Gastroesophageal sphincter (tissue), 4 donors: ENCODE measurements at places on chromosomes 1 and 21.

GRCh38 chr1:15022048-15022447 is 131.5 kb upstream of the TMEM51 start:
- no peak for ATAC-seq

DNA sequence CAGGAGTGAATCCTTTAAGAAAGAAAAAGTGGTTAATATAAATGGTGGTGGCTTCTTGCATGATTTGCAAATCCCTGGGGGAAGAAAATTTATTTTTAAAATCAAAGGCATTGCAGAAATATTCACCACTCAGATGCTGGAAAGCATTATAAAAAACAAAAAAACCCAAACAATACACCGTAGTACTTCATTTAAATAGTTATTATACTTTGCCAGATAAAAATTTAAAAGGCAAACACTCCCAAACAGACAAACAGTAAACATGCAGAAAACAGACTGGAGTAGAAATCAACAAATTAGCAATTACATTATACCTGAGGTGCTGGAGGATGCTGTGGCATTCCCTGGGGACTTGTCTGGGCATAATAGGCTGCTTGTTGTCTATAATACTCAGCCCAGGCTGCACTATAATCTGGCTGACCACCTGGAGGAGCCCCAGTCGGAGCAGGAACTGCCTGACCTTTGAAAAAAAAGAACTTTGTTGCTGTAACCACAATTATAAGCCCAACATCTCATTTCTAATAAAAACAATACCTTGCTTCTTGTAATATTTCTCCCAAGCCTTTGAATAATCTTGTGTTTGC is 29.9 kb downstream of the FUBP1 start:
- ATAC-seq, result no peak

GRCh38 chr1:54475946-54476516 is 69.8 kb upstream of the SSBP3 start:
- peak; percentile 18 for ATAC-seq

DNA sequence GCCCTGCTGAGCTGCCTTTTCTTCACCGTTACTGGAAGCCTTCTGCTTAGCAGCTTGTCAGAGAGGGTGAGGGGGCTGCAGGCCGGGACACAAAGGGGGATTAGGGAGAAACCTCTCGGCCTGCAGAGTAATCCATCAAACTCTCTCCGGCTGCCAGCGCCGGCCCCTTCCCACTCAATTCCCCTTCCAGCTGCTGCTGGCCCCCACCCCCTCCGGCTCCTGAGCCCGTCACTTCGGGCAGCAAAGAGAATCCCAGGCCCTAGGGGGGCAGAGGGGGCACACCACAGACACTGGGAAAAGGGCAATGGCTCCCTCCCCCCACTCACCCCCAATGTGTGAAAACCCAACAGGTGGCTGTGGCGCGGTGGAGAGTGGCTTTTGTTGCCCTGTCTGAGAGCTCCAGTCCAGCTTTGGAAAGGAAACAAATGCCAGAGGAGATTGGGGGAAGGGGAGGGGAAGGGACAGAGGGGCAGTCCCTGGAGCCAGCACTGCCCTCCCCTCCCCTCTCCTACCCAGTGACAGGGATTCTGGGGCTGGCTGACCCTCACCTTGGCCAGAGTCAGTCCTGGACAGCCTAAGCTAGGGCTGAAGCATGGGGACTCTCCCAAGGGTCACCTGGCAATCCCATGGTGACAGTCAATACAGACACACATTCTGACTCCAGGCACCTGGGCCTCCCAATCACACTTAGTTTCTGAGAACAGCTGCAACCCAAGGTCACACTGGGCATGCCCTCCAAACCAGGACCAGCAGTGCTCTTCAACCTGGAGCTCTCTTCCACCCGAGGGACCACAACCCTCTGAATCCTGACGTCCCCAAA is 9.5 kb downstream of the SLC45A3 start:
- ATAC-seq, result no peak

GRCh38 chr1:115456441-115456961 is 118.5 kb upstream of the NGF start:
- ATAC-seq, result no peak

DNA sequence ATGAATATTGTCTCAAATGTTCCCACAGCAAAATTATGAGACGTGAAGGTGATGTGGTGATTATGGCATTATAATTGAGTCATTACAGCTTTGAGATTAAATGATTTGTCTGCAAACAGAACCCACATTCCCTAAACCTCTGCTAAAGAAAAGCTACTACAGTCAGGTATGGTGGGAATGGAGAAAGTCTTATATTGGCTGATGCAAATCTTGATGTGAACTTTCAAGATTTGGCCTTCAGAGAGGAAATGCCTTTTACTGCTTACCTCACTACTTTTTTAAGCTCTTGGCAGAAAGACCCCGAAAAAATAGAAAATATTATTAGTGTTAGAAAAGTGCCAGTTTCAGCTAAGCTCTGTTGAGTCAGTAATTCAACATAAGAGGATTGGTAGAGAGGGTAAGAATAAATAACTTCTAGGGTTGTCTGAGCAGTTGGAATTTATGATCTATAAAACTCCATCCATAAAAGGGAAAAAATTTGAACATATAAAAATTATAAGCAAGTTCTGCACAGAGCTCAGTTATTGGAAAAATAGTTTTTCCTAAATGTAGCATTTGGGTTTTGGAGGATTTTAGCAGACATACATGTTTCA is 47.8 kb upstream of the RGS5 start:
- ATAC-seq, result no peak

DNA sequence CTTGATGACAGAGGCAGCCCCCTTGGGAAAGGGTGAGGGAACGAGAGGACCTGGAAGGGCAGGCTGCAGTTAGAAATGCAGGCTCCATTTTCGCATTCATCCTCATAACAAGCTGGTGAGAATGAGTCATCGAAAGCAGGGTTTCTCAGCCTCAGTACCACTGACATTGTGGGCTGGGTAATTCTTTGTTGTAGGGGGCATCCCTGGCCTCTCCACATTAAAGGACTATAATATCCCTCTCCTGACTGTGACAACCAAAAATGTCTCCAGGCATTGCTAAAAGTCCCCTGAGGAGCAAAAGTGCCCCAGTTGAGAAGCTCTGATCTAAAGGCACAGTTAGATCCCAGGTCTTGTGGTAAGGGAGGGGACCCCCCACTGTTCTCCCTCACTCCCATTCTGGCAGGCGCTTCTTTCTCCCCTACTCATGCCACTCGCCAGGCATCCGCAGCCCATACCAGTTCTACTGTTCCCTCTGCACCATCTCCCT is 20.4 kb downstream of the KCNN3 start:
- ATAC-seq, result no peak

GRCh38 chr1:62436039-62436465 is 797 bp upstream of the USP1 start:
- ATAC-seq, result peak; percentile 90

GRCh38 chr1:206579747-206580437 is 32.4 kb downstream of the EIF2D start:
- peak; percentile 51 for ATAC-seq

DNA sequence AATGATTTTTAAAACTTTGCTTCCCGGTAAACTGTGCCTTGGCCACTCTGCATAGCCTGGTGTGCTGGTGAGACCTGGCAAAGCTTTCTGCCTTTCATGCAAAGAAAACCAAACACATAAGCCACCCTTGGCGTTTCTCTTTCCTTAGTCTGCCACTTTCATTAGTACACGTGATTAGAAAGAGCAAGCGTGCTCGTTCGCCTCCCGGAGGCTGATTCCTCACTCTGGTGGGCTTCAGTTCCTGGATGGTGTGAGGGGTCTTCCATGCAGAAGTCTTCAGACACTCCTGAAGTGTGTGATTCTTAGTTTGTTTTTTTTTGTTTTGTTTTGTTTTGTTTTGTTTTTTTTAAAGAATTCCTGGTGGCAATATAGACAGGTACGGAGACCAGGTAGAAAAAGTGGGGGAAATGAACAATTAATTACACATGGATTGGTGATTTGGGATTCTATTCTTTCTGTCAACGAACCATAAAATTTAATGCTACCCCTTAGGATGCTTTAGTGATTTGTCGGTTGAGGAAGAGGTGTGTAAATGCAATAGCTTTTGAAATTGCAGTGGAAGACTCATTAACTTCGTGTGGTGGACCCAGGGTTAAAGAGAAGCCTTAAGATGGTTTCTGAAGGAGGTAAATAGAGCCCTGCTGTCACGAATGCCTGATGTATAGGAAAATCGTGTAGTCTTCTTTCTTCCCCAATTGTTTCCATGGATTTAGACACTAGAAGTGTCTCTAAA is 2.1 kb downstream of the GALNT2 start:
- ATAC-seq, result no peak

DNA sequence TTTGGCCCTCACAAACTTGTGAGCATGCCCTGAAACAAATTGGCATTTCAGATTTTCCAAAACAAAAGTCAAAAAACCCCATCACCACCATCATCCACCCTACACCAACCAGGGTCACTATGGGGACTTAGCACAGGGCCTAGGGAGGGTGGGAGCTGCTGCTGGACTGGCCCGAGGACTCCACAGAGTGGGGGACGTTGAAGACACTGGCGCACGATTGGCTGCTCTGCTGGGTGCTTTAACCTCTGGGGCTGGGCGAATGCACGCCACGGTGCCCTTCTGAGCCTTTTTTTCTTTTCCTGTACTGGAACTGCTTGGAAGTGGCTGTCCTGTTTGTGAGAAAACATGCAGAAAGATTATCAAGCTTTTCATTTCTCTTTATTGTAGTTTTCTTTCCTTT is 92.8 kb downstream of the CD247 start:
- no peak for ATAC-seq

- ATAC-seq, result no peak
These were observed 489.3 kb upstream of the RUNX1 start for GRCh38 chr21:35538386-35538785.

DNA sequence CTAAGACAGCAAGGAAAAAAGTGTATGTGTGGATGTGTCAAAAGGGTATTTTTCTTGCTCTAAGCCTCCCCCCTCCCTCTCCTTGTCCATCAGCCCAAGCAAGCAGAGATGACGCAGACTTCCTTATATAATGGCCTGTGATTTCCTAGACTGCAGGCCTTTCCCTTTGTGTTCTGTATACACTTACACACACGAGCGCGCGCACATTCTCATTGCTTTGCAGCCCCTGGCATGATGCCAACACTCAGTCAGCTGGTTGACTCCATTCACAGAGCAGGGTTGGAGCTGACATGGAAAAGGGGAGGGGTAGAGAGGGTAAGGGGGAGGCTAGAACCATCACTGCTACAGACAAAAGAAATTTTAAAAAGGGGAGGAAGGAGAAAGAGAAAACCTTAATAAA is 41.8 kb downstream of the GATAD2B start:
- peak; percentile 84 for ATAC-seq

DNA sequence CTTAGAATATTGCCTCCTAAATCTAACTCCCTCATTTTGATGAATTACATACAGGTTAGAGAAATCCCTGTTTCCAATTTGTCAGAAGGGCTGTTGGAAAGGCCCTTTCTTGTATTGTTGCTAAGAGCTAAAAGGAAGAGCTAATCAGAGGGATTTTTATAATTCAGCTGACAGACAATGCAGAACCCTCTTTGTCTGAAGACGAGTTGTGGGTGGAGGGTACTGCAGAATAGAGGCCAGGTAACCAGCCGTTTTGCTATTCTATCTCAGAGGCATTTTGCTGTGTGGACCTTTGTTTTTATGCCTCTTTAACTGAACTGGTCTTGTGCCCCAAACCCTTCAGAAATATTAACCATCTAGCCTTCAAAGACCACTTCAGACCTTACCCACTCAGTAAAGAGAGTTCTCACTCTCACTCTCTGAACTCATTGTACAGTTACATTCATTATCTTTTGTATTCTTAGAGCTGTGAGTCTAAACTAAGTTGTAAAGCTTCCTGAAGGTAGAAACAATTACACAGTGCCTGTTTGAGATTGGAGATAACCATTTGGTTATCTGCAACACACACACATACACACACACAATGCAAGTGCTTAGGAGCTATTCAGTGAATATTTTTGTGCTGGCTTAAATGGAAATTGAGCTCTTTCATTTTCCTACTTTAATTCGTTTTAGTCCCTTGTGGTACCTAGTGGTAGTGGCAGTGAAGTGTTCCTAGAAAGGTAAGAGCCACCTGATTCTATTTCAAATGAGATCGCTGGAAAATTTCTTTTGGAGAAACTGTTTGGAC is 19.7 kb downstream of the KPNA6 start:
- ATAC-seq, result no peak

- no peak for ATAC-seq
These were observed 546 bp downstream of the SKI start for GRCh38 chr1:2228694-2229036.

- ATAC-seq, result no peak
These were observed 25.9 kb downstream of the ATG4C start for GRCh38 chr1:62809788-62810187.

DNA sequence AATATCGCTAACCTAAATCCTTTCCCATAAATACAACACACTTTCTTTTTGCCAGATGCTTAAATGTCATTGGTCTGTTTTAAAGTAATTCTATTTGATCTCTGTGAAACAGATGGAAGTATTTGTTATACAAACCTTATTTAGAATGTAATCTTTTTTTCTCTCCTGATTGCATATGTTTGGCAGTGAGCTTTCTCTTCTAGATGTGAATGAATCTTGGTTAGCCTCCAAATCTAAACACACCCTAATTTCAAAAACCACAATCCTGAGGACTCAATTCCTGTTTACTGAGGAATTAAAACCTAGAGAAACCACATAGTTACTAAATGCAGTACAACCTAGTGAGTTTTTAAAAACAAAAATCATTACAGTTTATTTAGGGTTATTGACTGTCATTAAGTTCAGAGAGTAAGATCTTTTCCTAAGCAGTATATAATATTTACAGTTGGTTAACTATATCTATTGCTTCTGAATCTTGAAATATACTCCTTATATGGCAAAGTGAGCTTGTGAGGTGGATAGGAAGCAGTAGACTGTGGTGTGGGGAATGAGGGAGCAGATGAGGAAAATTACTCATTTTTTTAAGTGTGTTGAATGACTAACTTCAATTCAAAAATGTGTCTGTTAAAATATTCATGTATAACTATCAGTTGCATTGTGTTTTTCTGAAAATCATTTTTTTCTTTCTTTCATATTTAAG is 218.7 kb downstream of the FMN2 start:
- ATAC-seq, result no peak
